Stimulated activated CD4-positive, alpha-beta T cell treated with anti-CD3 and anti-CD28 coated beads, Interleukin-1b, Interleukin-23, amount 100 ng/mL, for 4 hours (primary cell): ENCODE measurements at places on chromosomes 2 and 18.

DNA sequence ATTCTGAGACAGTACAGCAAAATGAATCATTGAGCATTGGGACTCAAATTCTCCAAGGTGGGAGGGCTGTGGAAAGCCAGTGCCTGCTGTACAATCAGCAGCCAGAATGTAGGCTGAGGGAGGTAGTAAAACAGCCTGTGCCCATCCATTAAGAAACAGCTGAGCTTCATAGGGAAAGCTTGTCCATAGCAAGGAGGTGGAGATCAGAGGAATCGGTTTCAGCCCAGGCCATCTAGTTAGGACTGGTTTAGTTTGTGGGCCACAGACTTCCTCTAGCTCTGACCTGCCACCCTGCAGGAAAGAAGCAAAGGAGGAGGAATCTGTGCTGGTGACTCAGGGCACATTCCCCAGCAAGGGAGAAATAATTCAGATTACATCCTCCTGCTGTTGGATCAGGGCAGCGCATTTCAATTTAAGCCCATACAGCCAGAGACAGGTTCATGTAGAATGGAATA is 333.4 kb downstream of the SETBP1 start:
- DNase-seq: no peak

DNA sequence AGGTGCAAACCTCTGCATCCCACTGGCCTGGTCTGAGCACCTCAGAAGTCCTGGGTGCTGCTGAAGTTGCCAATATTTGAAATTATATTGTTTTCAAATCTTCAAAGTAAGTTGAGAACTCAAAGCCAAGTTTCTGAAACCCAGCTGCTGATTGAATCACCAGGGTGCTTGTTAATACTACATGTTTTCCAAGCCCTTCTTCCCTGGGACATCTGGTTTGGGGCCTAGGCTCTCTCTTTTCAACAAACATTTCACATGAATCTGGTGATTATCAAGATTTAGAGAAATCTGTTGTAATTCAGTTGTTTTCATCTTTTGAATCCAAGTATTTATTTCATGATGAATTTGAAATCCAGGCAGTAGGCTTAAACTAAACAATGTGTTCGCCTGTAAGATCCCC is 24.4 kb downstream of the MLPH start:
- no peak for DNase-seq

- DNase-seq: no peak
Observed at GRCh38 chr18:2911533-2911932, 64.7 kb downstream of the EMILIN2 start.

- no peak for DNase-seq
Observed at GRCh38 chr2:237066396-237066795, 19.3 kb upstream of the COPS8 start.

DNA sequence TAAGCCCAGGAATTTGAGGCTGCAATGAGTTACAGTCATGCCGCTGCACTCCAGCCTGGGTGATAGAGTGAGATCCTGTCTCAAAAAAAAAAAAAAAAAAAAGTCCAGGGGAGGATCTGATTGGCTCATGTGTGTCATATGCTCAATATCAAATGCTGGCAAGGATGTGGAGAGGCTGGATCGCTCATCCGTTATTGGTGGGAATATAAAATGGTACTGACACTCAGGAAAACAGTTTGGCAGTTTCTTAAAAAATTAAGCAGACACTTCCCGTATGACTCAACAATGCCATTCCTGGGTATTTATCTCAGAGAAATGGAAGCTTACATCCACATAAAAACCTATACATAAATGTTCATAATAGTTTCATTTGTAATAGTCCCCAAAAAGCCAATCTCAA is 68.9 kb downstream of the MEX3C start:
- DNase-seq: no peak

GRCh38 chr2:205924676-205925075 is 161.3 kb downstream of the INO80D start:
- no peak for DNase-seq

GRCh38 chr2:3044587-3045317 is 332.9 kb downstream of the EIPR1 start:
- no peak for DNase-seq

DNA sequence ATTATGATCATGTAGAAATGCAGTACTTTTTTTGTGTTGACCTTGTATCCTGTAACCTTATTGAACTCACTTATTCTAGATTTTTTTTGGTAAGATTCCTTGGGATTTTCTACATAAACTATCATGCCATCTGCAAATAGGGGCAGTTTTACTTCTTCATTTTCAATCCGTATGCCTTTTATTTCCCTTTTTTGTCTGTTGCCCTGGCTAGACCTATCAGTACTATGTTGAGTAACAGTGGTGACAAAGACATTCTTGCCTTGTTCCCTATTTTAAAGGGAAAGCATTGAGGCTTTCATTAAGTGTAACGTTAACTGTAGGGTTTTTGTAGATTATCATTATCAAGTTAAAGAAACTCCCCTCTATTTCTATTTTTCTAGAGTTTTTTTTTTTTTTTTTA is 92.3 kb downstream of the LYPD1 start:
- DNase-seq: no peak

DNA sequence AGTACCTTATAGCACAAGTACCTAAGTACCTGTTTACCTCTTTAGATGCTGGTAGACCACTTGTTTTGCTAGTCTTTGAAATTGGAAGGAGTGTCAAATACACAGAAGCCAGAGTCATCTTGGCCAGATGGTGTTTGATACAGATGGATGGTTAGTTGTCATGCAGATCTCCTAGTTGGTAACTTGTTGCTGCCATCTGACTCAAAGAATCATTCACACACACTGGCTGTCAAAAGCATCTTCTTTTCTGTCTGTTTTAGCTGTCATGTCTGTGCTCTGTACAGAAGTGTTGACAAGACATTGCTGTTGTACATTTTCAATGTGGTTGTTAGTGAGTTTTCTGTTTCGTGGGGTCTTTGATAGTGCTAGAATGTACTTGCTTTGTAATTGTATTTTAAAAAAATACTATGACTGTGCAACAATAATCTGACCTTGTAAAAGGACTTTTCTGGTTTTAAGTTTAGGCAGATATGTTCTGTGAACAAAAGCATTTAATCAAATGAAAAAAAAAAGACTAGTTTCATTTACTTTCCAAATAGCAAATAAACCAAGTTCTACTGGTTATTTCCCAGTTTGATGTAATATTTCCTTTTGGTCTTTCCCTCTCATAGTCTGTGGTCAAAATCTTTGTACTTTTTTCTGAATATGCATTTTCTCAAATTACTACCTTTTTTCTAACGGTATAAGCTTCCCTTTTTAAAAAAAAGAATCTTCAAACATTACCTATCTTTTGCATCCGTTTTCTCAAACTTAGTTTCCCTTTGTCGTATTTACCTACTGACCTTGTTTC is 39.9 kb downstream of the TANK start:
- no peak for DNase-seq

- no peak for DNase-seq
Observed at GRCh38 chr2:120358734-120359465, 13.0 kb downstream of the INHBB start.

- DNase-seq: no peak
Observed at GRCh38 chr2:170817093-170818035, 677 bp downstream of the GAD1 start.

- no peak for DNase-seq
Observed at GRCh38 chr2:65393743-65394422, 38.5 kb downstream of the SPRED2 start.

DNA sequence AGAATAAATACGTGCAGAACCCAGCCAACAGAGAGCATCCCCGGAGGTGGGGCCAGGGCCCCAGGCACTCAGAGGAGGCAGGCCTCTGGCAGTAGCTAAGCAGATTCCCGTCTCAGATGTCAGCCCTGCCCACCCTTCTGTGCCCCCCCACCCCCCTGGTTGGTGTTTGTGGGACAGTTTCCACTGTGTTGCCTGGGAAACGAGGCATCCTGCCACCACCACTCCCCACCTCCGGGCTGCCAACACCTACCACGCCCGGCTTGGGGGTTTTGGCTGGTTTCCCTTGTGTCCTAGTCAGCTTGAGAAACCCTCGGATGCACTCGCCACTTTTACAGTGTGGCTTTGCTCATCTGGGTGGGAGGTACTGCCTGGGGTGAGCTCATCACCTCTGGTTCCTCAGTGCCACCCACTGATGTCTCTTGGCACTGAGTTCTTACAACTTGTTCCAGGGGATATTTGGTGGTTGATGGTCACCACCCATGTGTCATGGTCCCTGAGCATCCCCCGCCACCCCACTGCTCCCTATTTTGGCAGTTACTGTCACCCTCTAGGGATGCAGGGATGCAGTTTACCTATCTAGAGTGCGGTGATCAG is 72.4 kb upstream of the YWHAQ start:
- peak; percentile 64 for DNase-seq

GRCh38 chr2:55133467-55134315 is 83.4 kb upstream of the RTN4 start:
- DNase-seq: peak; percentile 43

GRCh38 chr2:103823847-103824246 is 1030.1 kb upstream of the POU3F3 start:
- DNase-seq: no peak

GRCh38 chr18:9779630-9780029 is 71.5 kb downstream of the RAB31 start:
- DNase-seq: no peak

GRCh38 chr2:19900931-19901441 is 797 bp downstream of the TTC32 start:
- DNase-seq: no peak

DNA sequence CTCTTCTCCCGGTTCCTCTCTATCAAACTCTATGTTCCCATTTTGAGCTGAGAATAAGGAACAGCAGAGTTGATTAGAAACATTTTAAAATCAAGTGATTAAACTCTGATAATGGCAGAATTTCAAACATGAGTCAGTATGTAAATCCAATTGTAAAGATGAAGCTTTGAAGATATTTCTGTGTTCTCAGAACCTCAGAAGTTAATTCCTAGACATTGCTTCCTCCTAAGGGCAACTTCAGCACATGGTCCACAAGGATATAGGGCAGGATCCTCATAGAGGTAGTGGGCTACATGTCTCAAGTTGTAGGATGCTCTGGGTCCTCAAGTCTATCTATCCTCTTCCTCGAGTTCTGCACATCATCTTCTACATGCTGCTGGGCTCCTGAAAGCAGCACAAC is 46.3 kb downstream of the QPCT start:
- no peak for DNase-seq

- DNase-seq: peak; percentile 59
Observed at GRCh38 chr18:13375302-13376255, 157.0 kb downstream of the LDLRAD4 start.

DNA sequence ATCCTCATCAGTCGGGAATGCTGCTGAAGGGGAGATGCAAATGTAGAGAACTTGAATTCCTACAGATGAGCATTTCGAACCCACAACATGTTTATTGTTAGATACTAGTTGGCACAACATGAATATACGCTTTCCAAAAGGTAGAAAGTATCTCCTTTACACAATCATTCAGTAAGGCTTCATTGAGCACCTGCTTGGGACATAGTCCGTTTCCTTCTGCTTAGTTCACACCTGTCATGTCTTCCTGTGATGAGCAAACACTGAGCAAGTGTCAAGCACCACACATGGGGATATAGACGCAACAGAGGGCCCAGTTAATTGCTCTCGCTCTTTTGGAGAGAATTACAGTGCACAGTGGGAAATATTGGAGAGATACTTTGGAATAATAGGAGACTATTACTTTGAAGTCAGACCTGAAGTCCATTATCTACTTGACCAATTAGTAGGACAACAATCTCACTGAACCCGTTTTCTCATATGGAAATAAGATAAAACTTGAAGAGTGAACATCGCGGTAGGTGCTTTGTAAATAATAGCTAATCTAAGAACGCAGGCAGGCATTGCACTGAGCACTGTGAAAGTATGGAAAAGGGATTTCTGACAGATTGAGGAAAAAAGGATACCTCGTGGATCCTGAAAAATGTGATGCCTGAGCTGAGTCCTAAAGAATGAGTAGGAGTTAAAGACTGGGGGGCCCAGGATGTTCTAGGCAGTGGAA is 1.2 kb downstream of the CPSF3 start:
- no peak for DNase-seq

DNA sequence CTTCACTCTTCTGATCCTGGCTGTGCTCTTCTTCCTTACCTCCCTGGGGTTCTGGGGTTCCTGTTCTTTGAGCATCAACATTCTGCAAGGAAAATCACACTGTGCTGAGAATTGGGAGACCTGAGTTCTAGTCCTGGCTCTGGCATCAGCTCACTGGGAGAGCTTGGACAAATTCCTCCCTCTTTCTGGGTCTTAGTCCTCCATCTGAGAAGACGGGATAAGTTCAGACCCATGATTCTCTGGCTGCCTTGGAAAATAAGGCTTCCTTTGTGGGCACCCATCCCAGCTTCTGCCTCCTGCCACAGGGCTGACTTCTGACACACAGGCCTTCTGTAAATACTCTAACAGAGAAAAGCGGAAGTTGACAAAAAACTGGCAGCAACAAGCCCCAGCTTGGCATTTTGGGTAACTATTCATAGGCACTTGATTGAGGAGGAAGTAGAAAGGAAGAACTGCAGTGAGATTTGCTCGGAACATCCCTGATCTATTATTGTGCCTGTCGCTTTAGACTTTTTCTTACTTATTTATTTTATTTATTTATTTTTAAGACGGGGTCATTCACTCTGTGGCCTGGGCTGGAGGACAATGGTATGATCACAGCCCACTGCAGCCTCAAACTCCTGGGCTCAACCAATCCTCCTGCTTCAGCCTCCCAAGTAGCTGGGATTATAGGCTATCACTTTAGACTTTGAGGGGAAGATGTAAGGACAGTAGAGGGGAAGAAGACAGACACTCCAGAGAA is 7.9 kb downstream of the PCBP1 start:
- no peak for DNase-seq

DNA sequence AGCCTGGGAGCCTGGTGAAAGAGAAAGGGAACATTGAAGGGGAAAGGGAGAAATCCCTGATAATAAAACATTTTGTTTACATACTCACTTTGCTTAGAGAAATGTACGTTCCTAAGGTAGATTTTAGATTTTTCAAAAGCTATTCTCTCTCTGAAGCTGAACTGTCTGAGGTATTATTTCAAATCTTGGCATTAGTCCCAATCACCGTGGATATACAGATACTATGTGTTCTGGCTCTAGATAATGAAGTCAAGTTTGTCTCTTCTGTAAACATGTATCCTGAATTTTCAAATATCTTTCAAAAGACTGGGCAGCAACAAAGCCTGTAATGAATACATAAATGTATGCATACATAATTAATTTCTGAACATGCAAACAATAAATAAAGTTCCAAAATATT is 1104.2 kb upstream of the FAM98A start:
- DNase-seq: no peak

- DNase-seq: peak; percentile 85
Observed at GRCh38 chr2:96116424-96116878, at the start of gene ADRA2B. ADRA2B (minus strand) TSS chr2:96116571; CDS start chr2:96116149, 422 bp downstream.

DNA sequence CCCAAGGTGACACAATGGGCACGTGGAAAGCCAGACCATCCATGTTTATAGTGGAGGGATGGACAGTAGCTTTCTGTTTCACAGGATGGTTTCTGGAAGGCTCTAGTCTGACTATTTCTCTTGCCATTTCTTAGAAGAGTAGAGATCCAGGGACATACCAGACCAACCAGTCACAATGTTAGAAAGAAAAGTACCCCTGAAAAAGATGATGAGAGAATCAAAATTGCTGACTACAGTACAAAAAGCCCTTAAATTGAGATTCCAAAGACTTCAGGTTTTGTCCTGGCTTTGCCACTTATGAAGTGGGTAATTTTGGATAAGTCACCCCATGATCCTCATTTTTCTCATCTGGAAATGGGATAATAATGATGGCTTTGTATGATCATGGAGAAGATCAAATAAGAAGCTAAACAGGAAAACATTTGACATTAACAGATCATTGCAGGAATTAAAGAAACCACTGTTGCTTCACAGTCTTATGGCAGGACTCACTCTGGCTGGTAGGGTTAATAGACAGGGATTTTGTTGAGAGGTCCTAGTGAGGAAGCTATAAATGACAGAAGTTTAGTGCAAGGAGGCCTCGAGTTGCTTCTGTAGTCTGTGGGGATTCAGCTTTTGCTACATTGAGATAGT is 386.0 kb downstream of the IRS1 start:
- DNase-seq: no peak
